ENCODE measurements at places on chromosomes 5 and 9. TPM values are rescaled to one million over a fixed set of nuclear protein-coding genes. Genes with fewer than 3 reads are reported as not detected.

The HTR1A gene
- not detected for total RNA-seq

The IL5 gene
- total RNA-seq: not detected

The GRXCR2 gene
- total RNA-seq: not detected

The CCDC69 gene
- 7.0 TPM for total RNA-seq

The PCDHB10 gene
- 1.0 TPM for total RNA-seq

The ZCCHC10 gene
- 15.6 TPM for total RNA-seq

All from endothelial cell of coronary artery (primary cell).